Stimulated activated naive CD4-positive, alpha-beta T cell treated with Interleukin-2 at 50 U/mL for 16 hours (primary cell): ENCODE measurements at places on chromosomes 5 and 9.

- peak; percentile 55 for DNase-seq
These were observed 569 bp downstream of the CAMK4 start for GRCh38 chr5:111224561-111225345.

- no peak for DNase-seq
These were observed 14.2 kb upstream of the PPP1R2B start for GRCh38 chr5:156835905-156836304.

GRCh38 chr5:77449277-77449676 is 42.8 kb downstream of the WDR41 start:
- no peak for DNase-seq

- no peak for DNase-seq
These were observed 16.5 kb upstream of the DMRT3 start for GRCh38 chr9:959914-960313.

DNA sequence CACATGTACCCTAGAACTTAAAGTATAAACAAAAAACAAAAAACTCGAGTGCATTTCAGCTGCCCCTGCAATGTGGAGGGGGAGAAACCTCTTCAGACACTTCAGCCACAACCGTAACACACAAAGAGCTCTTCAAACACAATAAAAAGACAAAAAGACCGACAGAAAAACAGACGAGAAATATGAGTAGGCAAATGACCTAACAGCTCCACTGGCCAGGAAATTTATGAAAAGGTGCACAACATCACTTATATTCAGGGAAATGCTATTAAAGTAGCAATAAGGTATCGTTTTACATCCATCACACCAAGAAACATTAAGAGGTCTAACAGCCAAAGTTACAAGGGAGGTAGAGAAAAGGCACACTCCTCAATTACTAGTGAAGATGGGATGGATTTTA is 6.2 kb downstream of the ZBED3 start:
- no peak for DNase-seq

DNA sequence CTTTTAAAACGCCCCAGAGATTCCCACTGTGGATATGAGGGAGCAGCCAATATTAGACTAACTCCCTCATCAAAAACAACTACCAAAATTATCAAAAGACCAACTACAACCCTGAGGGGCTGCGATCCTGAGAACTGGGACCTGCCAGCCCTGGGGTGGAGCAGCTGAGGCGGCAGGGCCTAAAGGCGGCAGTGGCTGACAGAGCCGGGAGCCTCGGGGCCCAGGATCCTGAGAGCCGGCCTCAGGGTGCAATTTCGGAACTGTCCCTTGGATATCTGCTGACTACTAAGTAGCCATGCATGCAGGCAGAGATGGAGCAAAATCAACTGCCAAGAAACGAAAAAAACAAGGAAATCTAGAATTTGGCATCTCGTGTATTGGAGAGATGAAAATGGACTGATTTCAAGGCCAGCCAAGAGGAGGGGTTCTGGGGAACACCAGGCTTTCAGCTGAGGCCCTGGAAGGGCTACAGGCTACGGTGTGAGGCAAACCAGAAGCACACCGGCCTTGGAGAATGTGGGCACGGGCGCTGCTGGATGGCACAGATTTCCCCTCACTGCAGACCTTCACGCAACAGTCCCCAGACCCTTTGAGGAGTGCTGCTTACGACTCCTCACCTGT is 63.6 kb upstream of the UBAC1 start:
- no peak for DNase-seq

- DNase-seq: no peak
These were observed 37.3 kb downstream of the INSYN2B start for GRCh38 chr5:169943026-169943425.
